Activated CD4-positive, alpha-beta T cell treated with anti-CD3 and anti-CD28 coated beads, Interleukin-2, amount 10 ng/mL, durations not matched to agents 7 days and 5 days (primary cell): ENCODE measurements at places on chromosomes 4 and X.

- no peak for DNase-seq
These were observed 208.1 kb downstream of the PDGFC start for GRCh38 chr4:156763511-156763910.

DNA sequence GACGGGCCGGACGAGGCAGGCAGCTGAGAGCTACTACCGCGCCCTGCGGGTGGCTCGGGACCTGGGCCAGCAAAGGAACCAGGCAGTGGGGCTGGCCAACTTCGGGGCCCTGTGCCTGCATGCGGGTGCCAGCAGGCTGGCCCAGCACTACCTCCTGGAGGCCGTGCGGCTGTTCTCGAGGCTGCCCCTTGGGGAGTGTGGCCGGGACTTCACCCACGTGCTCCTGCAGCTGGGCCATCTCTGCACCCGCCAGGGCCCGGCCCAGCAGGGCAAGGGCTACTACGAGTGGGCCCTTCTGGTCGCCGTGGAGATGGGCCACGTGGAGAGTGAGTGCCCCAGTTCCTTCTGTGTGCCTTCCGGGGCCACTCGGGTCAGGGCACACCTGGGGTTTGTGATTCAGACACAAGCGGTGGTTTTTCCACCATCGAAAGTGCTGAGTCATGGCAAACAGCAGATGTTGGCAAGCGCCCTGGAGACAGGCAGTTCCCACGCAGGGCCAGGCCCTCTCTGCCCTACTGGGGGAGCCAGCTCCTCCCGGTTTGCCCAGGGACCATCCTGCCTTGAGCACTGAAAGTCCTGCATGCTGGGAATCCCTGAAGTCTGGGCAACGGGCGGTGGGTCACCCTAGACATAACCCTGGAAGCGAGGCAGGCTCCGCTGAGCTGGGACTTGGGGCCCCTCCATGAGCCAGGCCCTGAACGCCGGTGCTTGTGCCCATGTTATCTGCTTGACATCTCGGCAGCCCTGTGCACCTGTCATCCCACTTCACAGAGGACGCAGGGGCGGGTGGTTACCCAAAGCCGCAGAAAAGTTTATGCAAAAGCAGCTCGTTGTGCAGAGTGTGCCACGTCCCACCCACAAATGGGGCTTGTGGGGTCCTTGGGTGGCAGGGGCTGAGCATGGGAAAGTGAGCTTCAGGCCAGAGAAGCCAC is 29.5 kb downstream of the SH3TC1 start:
- peak; percentile 75 for DNase-seq

- no peak for DNase-seq
These were observed 30.6 kb downstream of the WDR1 start for GRCh38 chr4:10085828-10086505.

- DNase-seq: no peak
These were observed 16.4 kb upstream of the HSFX1 start for GRCh38 chrX:149757206-149758067.

DNA sequence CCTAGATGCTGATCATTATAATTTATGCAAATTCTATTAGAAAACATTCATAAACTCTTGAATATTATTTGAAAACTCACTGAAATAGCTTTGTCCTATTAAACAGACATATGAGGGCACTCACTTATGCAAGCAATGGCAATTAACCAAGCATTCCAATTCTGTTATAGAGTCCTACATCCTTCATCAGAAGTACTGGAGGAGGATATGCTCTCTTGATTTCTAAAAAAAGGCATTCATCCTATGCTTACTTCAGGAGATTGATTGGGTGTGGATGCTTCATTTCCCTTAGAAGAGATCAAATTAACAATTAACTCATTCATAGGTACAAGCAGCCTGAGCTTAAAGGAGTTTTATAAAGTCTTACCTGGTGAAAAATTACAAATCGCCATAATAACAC is 1317.2 kb downstream of the PCDH7 start:
- no peak for DNase-seq

DNA sequence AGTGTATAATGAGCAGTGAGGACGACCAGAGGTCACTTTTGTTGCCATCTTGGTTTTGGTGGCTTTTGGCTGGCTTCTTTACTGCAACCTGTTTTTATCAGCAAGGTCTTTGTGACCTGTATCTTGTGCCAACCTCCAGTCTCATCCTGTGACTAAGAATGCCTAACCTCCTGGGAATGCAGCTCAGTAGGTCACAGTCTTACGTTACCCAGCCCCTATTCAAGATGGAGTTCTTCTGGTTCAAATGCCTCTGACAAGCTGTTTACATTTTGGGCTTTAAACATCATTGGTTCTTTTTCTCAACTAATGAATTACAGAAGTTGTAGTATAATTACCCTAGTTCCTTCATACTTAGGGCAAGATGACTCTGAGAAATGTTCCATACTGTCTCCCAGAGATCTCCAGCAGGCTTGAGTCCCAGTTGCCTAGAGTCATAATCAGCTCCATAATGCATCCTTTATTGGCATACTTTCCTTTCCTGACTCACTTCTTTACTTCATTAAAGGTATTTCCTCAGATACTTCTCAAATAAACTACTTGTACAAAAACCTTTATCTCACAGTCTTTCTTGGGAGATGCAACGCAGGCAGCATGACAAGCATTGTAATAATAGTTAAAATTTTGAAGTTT is 136.5 kb downstream of the KDM6A start:
- DNase-seq: no peak
